ENCODE measurements at places on chromosomes 7 and 10. TPM values are rescaled to one million over a fixed set of nuclear protein-coding genes. Genes with fewer than 3 reads are reported as not detected.

The ZPBP gene
- not detected for total RNA-seq

- no peaks in the 10 kb centered on the region for H3K27me3 ChIP-seq
- H3K4me3 ChIP-seq = no peak overlapping the region
- no peaks in the 10 kb centered on the region for H3K4me1 ChIP-seq
- H3K36me3 ChIP-seq = no peaks in the 10 kb centered on the region
Observed at GRCh38 chr10:120483006-120483405, 26.0 kb downstream of the PLPP4 start.

DNA sequence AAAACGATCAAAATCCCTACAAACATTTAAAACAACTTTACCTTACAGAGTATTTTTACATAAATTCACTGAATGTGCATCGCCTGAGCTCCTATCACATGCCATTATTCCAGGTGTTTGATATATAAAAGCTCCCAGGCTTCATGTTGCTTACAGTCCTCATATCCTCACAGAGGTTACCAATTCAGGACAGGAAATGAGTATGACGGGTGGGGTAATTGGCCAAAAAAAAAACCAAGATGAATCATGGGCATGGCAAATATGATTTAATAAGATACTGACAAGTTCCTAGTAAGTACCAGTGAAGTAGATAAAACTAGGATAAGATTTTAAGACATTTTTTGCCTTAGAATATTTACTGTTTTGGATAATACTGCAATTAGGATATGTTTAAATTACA, 135.8 kb downstream of the KMT2E start:
- H3K27ac ChIP-seq = no peak overlapping the region
- no peaks in the 10 kb centered on the region for H3K36me3 ChIP-seq
- H3K4me3 ChIP-seq = no peak overlapping the region
- H3K4me1 ChIP-seq = no peaks in the 10 kb centered on the region
- DNase-seq = no peak

DNA sequence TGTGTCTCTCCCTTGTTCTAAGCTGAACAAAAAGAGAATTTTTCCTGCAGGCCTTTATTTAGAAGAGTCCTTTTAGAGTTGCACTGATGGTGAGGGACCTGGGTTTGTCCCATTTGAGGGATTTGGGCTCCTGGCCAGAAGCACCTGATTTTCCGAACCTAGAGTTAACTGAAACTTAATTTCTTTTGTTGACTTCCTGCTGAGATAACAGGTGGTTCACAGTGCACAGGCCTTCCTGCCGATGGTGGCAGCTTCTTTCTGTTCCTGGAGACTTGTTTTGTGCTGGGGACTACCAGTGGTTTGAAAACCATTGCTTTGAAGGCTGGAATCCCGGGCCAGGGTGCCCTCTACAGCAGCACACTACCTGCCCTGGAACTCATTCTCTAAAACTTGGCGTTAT, 99.2 kb downstream of the SUGCT start:
- no peaks in the 10 kb centered on the region for H3K36me3 ChIP-seq
- no peak overlapping the region for H3K4me3 ChIP-seq
- no peak overlapping the region for H3K27ac ChIP-seq
- no peak for DNase-seq
- no peaks in the 10 kb centered on the region for H3K4me1 ChIP-seq

- H3K27ac ChIP-seq = peak overlapping the region; percentile 97
- H3K4me3 ChIP-seq = peak overlapping the region; percentile 86
- no peaks in the 10 kb centered on the region for H3K36me3 ChIP-seq
- H3K27me3 ChIP-seq = no peaks in the 10 kb centered on the region
- DNase-seq = no peak
- H3K4me1 ChIP-seq = peaks cover 10% of the 10 kb centered on the region
Observed at GRCh38 chr10:112950714-112951358, 789 bp downstream of the TCF7L2 start.

DNA sequence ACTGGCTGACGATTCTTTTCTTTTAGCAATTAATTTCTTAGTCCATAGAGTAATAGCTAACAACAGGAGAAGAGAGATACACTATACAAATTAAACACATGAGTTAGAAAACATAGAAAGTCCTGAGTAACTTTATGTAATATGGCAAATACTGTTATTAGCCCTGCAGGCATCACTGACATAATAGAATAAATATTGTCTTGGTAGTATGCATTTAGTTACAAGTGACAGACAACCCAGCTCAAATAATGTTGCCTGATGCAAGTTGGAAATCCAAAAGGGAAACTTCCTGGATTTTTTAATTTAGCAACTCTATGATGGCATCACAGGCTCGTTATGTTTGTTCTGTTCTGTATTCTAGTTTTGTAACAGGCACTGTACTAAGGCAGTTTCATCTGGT, 95.1 kb downstream of the DKK1 start:
- no peaks in the 10 kb centered on the region for H3K27me3 ChIP-seq
- no peaks in the 10 kb centered on the region for H3K4me1 ChIP-seq
- no peak overlapping the region for H3K4me3 ChIP-seq
- no peak overlapping the region for H3K27ac ChIP-seq
- no peak for DNase-seq
- no peaks in the 10 kb centered on the region for H3K36me3 ChIP-seq
